ENCODE measurements at places on chromosomes 6 and 20. TPM values are rescaled to one million over a fixed set of nuclear protein-coding genes. Genes with fewer than 3 reads are reported as not detected.

The BPIFB6 gene
- total RNA-seq, result not detected

The GATA5 gene
- 2.4 TPM for total RNA-seq

The CD2AP gene
- total RNA-seq, result 12.1 TPM

The DLL1 gene
- 28.8 TPM for total RNA-seq

The SMPDL3A gene
- 8.0 TPM for total RNA-seq

The PRSS35 gene
- total RNA-seq, result 18.9 TPM

The COL12A1 gene
- total RNA-seq, result 8.1 TPM

The FAM209B gene
- 0.59 TPM for total RNA-seq

The IP6K3 gene
- 28.2 TPM for total RNA-seq

The GHRH gene
- total RNA-seq, result 23.5 TPM

The MMP24OS gene
- 65.0 TPM for total RNA-seq

The KIF6 gene
- total RNA-seq, result 0.57 TPM

The DEFB124 gene
- total RNA-seq, result not detected

The NRN1 gene
- 6.5 TPM for total RNA-seq
